Activated CD4-positive, alpha-beta T cell treated with anti-CD3 and anti-CD28 coated beads for 4 hours (primary cell): ENCODE measurements at places on chromosomes 12 and 14.

DNA sequence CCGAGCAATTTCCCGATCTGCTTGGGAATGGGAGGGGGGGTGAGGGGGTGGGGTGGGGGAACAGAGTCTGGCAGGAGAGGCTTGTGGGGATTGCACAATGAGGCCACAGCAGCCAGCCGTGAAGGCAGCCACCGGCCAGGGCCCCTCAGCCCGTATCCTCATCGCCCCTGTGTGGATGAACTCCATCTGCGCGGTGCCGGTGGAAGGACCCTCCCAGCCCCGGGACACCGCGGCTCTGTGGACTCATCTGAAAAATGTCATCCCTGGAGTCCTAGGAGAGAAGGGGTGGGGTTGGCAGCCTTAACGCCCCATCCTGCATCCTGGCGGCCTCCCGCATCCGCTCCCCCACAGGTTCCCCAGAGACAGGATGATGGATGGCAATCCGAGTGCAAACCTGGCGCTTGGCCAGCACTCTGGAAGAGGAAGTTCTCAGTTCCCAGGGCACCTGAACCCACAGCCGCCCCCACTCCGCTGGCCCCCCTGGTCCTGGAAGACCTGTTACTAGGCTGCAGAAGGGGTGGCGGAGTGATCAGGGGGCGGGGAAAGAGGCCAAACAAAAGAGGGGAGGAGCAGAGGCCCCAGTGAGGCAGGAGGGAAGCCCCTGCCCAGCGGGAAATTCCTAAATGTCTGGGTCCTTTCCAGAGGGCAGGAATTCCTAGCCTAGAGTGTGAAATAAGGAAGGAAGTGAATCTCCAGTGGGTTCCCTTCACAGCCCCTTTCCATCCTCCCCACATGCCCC is 1.2 kb upstream of the TNFAIP2 start:
- DNase-seq: no peak

DNA sequence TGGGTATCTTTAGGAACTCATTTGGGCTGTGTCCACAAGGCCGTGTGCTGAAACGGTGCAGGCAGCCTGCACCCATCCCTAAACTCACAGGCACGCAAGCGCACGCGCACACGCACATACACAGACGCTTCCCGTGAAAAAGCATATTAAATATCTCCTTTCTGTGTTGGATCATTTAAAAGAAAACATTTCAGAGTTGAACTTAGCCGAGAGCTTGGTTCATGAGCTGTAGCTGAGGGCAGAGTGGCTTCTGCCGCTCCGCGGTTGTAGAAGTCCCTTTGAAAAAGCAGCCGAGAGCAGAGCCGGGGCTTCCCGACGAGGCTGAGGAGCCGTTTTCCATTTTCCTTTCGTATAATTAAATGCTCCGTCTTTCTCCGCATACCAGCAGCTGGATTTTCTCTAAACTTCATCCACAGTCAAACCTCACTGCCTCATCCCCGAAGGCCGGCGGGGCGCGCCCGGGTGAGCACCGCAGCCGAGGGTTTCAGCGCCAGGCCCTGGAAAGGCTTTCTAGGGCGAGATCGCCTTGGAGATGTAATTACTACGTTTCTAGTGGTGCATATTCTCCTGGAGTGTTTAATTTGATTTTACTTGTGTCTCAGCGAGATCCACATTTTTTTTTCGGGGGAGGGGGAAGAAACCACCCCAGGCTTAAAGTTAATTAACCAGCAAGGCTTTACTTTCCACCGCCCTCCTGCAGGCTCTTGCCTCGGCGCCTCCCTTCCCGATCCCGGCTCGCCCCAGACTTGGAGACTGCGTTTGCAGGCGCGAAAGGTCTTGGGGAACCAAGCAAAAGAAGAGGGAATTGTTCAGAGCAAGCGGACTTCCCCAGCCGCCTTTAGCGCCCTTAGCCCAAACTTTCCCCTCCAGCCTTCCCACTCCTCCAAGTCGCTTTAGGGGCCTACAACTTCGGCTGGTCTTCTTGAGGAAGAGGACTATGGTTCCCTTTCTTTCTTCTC is 3.0 kb upstream of the HOXC13 start:
- DNase-seq: no peak

DNA sequence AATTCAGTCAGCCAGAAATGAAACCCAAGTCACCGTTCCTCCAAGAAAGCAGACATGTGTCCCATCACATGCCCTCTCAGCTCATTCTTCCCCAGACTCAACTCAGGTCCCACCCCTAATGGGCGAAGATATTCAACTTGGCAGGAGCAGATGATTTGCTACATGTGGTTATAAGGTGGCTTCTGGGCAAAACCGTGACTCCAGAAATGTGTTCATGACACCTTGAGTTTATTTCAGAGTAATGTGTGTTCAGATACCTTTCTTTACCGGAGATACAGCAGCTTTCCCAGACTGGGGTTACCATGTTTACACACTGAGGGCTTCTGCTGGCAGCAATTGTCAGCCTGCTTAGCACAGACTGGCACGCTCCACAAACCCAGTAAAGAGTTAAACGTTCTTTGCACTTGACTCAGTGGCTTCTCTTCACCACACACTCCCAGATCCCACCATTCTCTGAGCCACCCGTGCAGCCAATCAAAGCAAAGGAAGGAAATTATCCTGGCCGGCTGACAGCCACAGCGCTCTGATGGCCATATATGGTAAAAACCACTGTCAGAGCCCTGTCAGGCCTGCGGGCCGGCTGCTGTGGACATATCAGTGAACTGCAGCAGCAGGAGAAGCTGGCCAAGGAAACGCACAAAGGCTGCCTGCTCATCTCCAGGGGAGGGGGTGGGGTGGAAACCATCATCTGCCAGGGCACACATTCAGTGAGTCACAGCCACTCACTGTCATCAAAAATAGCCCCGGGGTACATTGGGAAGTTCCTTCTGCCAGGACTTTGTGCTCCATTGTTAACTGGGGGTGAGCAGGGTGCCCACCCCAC is 39.9 kb downstream of the CORO1C start:
- DNase-seq: peak; percentile 64

DNA sequence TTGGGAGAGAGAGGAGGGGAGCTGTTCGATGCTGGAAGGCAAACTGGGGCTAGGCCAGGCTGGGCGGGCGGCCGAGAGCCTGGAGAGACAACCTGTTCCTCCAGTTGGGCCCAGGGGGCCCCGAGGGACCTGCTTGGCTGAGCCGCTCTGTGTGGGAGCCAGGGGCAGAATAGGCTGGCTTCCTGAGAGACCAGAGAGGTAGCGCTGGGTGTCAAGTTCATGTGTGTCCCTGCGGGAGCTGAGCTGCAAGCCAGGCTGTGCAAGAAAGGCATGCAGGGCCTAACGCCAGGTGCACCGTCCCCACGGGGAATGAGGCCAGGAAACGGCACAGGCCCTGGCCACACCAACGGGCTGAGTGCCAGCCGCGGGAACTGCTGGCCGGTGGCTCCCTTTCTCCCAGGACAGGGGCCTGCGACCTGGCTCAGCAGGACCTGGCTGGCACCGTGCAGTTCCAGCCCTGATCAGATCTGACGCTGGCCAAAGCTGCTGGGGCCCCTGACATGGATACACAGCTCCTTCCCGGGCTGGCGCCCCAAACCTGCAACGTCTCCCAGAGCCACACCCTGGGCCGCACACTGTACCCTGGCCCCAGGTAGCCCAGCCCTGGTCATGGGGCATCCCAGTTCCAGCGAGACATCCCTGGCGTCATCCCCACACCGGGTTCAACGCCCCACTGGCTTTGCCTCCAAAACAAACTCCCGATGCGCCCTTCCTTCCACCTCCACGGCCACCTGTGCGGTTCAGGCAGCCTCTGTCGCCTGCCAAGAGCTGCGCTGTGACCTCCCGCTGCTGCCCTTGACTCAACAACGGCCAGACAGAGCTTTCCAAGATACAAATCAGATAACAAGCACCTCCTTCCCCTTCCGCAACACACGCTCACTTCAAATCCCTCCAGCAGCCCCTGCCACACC is 65.0 kb downstream of the RFLNA start:
- no peak for DNase-seq

DNA sequence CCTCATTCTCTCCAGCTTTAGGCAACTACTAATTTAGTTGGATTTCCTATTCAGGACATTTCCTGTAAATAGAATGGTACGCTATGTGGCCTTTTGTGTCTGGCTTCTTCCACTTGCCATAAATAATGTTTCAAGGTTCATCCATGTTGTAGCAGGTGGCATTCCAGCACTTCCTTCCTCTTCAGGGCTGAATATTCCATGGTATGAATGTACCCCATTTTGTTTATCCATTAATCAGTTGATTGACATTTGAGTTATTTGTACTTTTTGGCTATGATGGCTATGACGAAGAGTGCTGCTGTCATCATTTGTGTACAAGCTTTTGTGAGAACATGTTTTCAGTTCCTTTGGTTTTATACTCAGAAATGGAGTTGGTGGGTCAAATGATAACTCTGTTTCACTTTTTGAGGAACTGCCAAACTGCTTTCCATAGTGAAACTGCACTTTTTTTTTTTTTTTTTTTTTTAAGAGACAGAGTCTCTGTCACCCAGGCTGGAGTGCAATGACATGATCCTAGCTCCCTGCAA is 6.5 kb upstream of the CDK2AP1 start:
- DNase-seq: no peak

DNA sequence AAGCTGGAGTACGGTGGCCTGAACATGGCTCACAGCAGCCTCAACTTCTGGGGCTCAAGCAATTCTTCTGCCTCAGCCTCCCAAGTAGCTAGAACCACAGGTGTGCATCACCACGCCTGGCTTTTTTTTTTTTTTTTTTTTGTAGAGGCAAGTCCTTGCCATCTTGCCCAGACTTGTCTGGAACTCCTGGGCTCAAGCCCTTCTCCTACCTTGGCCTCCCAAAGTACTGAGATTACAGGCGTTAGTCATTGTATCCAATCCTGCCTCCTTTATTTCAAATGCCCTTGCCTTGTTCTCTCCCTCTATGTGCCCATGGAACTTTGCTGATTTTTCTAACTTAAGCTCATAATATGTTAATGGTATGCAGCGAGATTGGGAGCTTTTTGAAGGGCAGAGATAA is 49.2 kb upstream of the PRICKLE1 start:
- DNase-seq: no peak

DNA sequence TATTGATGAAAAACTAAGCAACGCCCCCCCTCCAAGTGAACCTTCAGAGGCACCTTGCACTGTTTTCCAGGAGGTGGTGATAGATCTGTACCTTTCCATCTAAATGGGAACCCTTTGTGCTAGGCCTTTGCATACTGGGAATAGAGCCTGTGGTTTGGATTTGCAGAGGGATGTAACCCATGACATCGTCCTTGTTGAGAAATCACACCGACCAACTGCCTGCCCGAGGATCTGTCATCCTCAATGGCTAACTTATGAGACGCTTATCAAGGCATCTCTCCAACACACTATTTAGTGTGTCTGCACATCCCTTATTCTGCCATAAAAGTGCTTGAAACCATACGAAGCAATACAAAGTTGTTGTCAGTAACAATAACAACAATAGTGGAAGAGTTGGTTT is 22.9 kb downstream of the NTN4 start:
- no peak for DNase-seq

DNA sequence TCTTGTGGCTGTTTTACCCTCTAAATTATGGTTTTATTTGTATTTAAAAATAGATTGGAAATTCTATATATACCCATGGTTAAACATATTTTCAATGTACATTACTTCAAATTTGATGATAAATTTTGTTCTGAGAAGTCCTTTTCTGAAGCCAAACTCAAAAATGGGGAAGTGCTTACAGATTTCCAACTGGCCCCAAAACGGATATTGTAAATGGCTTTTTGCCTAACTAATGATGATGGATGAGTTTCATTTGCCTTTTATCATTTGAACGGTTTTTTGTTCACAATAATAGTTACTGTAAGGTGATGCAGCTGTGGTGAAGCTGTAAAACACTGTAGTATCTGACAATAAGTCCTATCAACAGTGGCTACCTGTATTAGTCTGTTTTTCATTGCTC is 136.9 kb downstream of the FUT8 start:
- DNase-seq: no peak

GRCh38 chr12:120500581-120500980 is 4.7 kb downstream of the DYNLL1 start:
- no peak for DNase-seq

- no peak for DNase-seq
These were observed 90.2 kb downstream of the KSR2 start for GRCh38 chr12:117878605-117879004.

DNA sequence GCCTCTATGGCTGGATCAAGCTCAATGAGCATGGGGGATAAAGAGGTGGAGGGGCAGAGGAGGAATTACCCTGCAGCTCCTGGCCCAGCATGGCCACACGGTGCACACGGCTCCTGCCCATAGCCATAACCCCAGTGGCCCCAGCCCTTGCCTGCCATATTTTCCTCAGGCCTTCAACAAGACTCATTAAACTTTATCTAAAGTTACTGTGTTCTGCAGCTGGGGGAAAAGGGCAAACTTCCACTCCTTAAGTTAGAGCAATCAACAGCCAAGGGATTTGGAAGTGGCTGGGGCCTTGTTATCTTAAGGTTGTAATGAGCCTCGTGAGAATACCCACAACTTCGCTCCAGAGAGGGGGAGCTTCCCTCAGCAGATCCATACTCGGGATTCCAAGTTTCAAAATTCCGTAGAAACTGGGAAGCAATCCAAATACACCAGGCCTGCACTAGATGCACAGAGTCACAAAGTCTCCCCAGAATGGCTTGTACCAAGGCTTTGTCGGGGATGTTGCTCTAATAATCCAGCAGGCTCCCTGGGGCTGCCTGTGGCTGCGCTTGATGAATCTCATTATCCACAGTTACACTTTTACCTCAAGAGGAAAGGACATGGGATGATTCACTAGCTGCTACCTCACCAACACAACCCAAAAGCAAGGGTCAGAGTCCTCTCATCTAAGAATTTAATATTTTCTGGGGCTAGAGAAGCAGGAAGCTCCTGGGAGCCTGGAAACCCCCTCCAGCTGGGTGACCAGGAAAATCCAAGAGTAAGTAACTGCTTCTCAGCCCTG is 13.0 kb upstream of the OR6J1 start:
- DNase-seq: no peak

GRCh38 chr12:80045594-80045993 is 53.7 kb upstream of the OTOGL start:
- DNase-seq: no peak

GRCh38 chr12:2360630-2361170 is 307.9 kb downstream of the CACNA1C start:
- no peak for DNase-seq

DNA sequence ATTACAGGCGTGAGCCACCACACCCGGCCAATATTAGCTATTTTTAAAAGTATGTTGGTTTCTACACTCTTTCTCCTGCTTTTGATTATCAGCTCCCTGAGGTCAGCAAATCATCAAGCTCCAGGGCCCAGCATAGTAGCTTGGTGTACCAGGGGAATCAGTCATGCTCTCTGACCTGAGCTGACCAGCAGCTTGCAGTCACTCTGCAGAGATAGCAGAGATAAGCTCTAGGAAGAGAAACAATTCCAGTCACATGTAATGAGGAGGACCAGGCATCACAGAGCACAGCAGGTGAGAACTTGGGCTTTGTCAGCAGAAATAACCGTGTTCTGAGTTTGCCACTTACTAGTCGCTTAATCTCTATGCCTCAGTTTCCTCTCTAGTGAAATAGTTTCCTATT is 8.5 kb downstream of the PLEKHD1 start:
- no peak for DNase-seq
